ENCODE measurements at places on chromosomes 7 and 10.

- no peak for DNase-seq
Observed at GRCh38 chr10:128101901-128102300, 24.3 kb downstream of the MKI67 start.

GRCh38 chr10:59276133-59276532 is 86.2 kb downstream of the FAM13C start:
- DNase-seq, result no peak

- no peak for DNase-seq
Observed at GRCh38 chr10:110717781-110718589, 73.8 kb downstream of the RBM20 start.

DNA sequence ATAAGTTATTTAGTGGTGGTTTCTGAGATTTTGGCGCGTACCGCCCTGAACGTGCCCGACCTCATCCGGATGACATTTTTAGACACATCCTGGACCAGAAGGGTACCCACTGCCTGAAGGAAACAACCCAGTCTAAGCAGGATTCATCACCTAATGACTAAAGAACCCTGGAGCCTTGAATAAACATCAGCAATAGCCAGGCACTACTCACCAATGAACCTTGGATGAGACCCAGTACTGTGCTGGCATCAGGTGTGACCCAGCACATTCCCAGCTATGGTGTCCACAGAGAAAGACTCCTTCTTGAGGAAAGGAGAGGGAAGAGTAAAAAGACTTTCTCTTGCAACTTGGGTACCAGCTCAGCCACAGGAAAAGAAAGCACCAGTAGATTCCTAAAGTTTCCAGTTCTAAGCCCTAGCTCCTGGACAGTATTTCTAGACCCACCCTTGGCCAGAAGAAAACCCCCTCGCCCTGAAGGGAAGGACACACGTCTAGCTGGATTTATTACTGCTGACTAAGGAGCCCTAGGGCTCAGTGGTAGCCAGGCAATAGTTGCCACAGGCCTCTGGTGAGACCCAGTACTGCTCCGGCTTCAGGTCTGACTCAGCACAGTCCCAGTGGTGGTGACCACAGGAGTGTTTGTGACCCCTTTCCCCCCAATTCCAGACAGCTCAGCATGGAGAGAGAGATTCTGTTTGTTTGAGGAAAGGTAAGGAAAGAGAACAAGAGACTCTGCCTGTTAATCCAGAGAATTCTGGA is 32.5 kb downstream of the ZNF277 start:
- no peak for DNase-seq

- no peak for DNase-seq
Observed at GRCh38 chr10:130099344-130099743, 11.3 kb downstream of the C10orf143 start.

All from NCI-H774 (cell line).